ENCODE measurements at places on chromosomes 1 and 21. TPM values are rescaled to one million over a fixed set of nuclear protein-coding genes. Genes with fewer than 3 reads are reported as not detected.

The IGSF3 gene
- 15.1 TPM for total RNA-seq

The CCDC185 gene
- not detected for total RNA-seq

The KRTAP19-1 gene
- not detected for total RNA-seq

DNA sequence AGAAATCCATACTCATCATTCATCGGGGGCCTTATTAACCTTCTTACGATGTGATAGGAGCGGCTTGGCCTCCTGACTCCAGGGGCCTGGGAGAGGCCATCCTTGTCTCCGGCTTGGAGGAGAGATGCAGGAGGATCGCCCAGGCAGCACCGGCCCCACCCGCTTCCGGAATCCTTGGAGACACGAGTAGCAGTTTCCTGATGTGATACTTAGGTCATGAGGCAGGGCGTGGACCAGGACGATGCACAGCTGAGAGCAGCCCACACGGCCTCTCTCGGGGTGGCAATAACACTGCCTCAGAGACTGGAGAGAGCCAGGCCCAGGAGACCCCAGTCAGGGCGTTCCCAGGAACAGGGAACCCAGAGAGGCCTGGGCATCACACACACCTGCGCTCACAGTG lies 163.6 kb upstream of the ARHGEF16 start:
- DNase-seq, result no peak

The GBP5 gene
- total RNA-seq, result 0.75 TPM

DNA sequence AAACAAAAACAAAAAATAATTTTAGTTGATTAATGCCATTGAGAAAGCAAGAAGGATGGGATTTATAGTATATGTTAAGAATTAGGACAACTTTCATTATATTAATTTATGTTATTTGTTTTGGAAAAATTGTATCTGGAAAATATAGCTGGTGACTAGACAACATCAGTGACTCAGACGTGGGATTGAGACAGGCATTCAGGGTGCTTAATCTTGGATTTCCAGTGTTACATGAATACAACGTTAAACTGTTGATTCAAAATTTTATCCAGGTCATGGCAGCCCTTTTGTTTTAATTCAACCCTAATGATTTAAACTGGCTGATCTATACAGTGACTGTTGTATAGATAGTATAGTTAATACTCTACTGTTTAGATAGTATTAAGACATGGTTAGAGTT lies 827.1 kb upstream of the B3GALT2 start:
- no peak for DNase-seq

DNA sequence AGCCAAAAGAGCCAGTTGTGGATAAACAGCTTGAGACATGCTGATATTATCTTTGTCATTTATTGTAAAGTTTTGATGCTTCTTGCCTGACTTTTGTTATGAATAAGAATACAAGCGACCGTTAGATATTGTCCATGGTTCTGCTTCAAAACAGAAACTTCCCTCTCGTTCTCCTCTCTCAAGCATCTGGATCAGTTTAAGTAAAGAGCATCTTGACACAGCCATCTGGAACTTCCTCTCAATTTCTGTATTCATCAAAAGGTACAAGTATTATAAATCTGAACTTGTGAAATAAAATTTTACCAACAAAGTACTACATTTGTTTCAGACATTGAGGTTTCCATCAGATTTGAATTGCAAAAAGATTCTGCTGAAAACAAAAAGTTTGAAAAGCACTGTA lies 36.4 kb upstream of the CLDN14 start:
- DNase-seq, result no peak

- DNase-seq, result no peak
Measured at GRCh38 chr1:201016943-201017827, 6.3 kb downstream of the KIF21B start.

GRCh38 chr1:117852853-117853553 lies 76.4 kb downstream of the GDAP2 start:
- no peak for DNase-seq

All from heart right ventricle (tissue), 16 donors.